ENCODE measurements at places on chromosomes 7 and 10.

- DNase-seq = no peak
Observed at GRCh38 chr7:157903710-157904109, 566.9 kb downstream of the DNAJB6 start.

DNA sequence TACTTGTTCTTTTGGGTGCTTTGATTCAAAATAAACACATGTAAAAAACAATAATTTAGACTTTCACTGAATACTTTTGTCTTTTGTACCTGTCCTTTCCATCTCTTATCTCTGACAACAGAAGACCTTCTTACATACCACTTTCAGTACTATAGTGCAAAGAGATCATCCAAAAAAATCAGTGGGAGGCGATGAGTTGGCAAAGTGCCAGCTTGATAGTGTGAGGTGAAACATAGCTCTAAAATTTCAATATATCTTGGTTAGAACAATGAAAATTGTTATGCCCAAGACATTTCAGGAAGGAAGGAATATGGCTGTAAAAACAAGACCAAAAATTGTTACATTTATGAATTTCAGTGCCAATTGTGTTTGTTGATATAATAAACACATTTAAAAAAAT lies 390.2 kb upstream of the COBL start:
- DNase-seq = no peak

GRCh38 chr7:94882891-94883290 lies 24.5 kb upstream of the PPP1R9A start:
- no peak for DNase-seq

- DNase-seq = no peak
Observed at GRCh38 chr7:714251-714671, 12.2 kb upstream of the DNAAF5 start.

- no peak for DNase-seq
Observed at GRCh38 chr10:75334720-75335119, 66.8 kb downstream of the ZNF503 start.

GRCh38 chr10:29612657-29613056 lies 22.1 kb downstream of the SVIL start:
- no peak for DNase-seq

DNA sequence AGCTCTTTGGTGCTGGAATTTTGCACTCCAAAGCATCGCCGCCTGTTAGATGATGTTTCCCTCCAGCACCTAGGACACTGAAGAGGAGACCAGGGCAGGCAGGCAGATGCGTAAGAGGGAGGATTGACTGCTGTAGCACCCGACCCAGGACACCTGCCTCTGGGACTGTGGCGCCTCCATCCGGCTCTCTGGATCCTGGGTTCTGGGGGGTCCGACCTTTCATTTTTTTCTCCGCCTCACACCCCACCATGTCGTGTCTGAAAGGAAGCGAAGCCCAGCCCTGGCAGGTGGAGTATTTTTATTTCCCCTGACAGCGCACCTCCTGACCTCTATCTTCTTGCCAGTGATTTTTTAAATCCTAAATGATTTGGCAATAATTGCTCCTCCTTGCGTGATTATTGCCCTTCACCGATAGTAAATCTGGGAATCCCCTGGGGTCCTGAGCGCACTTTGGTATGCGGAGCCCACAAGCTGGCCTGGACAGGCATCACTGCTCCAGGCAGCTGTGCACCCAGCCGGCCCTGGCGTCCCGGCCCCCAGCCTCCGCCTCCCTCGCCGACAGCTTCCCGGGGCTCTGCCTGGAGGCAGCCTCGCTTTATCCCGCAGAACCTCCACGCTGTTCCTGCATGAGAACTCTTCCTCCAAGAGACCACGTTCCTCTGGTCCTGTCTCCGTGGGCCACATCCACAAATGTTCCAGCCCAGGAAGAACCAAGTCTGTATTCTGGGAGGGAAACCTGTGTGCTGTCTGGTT lies 48.4 kb downstream of the LHPP start:
- DNase-seq = no peak

GRCh38 chr10:29408847-29409240 lies 120.0 kb downstream of the LYZL1 start:
- DNase-seq = no peak

DNA sequence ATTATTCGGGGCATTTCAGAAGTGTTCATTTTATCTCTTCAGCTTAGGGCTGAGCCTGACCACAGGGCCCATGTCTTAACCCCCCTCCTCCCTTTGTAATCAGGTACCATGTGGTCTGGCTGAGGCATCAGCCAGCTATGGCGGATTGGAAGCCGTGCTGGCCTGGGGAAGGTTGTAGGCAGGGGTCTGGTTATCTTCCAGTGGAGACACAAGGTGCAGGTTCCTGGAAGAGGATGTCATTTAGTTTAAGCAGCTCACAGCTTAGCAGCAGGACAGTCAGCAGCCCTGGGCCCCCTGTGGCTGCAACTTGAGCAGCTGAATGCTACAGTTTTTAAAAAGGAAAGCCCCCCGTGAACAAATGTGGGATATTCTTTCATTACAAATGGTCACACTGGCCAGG lies 22.1 kb downstream of the BAG3 start:
- DNase-seq = no peak

DNA sequence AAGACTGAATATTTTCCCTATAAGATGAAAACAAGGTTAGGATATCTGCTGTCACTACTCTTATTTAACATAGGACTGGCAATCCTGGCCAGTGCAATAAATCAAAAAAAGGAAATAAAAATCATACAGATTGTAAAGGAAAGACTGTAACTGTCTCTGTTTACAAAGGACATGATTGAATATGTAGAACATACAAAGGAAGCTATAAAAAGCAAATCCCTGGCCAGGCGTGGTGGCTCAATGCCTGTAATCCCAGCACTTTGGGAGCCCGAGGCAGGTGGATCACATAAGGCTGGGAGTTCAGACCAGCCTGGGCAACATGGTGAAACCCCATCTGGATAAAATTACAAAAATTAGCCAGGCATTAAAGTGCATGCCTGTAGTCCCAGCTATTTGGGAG lies 15.8 kb downstream of the ZNF485 start:
- DNase-seq = no peak

GRCh38 chr7:97005183-97006054 lies at the start of gene DLX6:
TSS of gene DLX6 (plus strand) at chr7:97005553. CDS start at chr7:97005978, 425 bp downstream.
- DNase-seq = peak; percentile 89

- DNase-seq = no peak
Observed at GRCh38 chr10:8927705-8928104, 873.2 kb downstream of the GATA3 start.

GRCh38 chr7:106463851-106464611 lies 179.2 kb upstream of the NAMPT start:
- DNase-seq = no peak

DNA sequence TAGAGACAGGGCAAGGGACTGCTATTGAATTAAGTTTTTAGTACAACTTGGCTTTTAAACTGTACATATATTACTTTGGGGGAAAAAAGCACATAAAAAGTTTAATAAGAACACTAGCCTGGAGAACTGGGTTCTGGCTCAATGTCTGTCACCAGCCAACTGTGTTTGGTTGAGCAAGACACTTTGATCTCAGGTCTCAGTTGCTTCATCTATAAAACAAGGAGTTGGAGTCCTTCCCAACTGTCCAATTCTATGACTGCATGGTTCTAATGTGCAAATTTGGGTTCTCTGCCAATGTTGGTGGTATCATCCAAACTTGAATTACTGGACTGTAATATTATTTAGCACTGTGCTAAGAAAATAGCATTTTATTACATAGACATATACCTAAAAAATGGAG lies 50.3 kb downstream of the ATXN7L1 start:
- no peak for DNase-seq

GRCh38 chr10:49642311-49642710 lies 28.5 kb downstream of the CHAT start:
- DNase-seq = peak; percentile 2

DNA sequence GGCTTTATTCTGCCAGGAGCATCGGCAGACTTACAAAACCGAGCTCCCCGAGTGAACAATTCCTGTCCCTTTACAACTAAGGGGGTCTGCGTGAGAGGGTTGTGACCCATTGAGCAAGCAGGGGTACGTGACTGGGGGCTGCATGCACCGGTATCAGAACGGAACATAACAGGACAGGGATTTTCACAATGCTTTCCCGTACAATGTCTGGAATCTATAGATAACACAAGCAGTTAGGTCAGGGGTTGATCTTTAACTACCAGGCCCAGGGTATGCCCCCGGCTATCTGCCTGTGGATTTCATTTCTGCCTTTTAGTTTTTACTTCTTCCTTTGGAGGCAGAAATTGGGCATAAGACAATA lies 38.1 kb upstream of the GSDME start:
- DNase-seq = no peak

DNA sequence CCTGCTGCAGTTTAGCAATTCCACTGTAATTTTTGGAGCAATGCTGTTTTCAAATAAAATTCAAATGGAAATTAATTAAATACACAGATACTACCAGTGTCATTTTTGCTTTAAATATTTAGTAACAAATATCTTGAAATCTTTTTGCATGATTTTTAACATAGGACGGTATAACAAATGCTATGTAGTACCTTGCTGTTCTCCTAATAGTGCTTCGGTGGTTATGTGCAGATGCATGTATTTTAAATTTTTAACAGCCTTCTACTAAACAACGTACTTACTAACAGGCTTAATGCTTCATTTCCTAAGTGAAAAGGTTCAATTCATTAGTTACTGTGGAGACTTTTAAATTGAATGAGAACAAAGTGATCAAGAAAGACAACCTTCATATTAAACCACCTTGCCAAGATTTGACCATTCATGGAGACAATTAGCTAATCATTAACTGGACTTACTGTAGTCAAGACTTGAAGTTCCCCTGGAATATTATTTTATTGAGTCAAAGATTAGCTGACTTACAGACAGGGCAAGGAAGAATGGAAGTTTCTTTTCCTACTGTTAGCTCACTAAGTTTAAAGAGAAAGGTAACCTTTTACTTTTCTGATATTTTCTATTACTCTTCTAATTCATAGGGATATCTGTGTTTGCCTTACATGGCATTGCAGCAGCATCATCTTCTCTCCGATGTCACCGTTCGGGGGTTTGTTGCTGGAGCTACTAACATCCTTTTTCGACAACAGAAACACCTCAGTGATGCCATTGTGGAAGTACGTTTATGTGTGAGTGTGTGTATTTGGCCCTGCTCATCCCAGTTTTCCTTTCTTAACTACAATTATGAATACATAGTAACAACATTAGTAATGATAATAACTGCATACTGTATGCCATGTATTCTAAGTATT lies 74.3 kb downstream of the AVL9 start:
- no peak for DNase-seq

GRCh38 chr7:101146-102046 lies 91.0 kb upstream of the FAM20C start:
- no peak for DNase-seq

DNA sequence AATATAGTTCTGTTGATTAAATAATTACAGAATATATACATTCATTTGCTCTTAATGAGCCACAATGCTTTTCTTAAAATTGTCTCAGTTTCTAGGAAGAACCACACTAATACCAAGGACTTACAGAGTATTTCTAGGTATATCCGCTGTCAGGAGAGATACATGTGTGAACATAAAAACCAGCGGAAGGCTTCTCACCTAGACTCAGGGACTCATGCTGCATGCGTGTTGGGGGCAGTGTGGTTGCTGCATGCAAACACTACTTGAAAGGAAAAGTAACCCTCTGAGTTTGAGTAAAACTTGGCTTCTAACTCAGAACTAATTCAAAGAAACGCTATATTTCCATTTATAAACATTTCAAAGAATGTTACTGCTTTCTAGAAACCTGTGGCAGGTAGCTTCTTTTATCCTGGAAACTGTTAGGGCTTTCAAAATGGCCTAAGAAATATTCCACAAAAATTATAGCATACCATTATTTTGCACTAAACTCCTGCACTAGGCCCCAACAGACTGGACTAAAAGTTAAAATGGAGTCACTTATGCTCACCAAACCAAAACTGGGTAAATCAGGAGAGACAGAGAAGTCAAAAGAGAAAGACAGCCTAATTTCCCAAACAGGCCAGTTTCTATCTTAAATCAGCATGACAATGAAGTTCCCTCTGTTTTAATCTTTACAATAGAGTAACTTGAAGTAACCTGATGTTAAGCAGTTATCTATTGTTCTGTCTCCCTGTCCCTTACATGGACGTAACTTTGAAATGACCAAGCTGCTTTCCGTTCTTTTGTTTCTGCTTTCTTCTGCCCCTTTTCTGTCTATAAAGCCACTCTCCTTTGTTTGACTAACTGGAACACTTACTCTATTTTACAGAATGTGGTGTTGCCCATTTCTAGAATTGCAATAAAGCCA lies 95.2 kb upstream of the FAM133B start:
- DNase-seq = no peak

DNA sequence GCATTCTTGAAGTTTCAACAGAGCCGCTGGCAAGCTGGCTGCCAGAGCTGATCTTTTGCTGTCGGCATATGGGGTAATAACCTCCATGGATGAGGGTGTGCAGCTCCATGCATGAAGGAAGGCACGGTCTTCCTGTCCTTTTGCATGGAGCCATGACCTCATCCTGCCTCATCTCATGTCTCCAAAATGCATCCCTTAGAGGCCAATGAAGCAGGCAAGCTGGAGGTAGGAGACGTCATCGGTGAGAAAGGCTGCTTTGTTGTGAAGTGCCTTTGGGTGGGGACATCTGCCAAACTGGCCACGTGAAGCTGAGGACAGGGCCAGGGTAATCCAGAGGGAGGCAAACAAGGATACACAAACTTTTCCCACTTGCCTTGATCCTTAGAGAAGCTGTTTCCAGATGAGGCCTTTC lies 161.5 kb upstream of the TBX20 start:
- DNase-seq = no peak

- DNase-seq = peak; percentile 52
Observed at GRCh38 chr10:99551158-99551557, 18.4 kb downstream of the NKX2-3 start.

DNA sequence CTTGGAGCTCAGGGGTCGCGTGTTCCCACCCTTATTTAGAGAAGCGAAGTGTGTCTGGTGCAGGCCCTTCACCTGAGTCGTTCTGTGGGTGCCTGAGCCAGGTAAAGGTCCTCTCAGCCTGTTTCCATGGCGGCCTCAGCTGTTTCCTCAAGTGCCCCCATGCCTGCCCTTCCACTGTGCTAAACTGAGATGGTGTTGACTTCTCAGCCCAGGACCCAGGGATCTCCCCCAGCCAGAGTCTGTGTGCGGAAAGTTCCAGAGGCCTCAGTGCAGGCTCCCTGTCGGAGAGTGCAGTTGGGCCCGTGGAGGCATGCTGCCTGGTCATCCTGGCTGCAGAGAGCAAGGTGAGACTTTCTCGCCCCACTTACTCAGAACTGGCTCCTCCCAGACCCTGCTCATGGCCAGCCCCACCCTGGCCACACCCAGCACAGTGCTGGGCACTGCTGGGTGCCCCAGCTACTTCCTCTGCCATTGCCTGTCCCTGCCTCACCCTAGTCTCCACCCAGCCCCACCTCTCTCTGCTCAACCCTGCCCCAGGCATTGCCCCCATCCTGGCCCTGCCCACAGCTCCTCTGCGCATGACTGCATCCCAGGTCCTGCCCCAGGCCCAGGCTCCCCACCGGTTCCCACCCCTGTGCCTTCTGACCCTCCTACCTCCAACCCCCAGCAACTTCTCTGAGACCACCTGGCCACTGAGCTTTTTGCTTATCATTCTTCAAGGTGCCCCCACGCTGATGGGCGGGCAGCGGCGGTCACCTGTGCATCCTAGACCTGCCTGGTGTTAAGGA lies 20.3 kb downstream of the NACAD start:
- no peak for DNase-seq

GRCh38 chr7:45324683-45325237 lies 167.2 kb downstream of the RAMP3 start:
- DNase-seq = no peak
